ENCODE measurements at places on chromosomes 1 and 21.

DNA sequence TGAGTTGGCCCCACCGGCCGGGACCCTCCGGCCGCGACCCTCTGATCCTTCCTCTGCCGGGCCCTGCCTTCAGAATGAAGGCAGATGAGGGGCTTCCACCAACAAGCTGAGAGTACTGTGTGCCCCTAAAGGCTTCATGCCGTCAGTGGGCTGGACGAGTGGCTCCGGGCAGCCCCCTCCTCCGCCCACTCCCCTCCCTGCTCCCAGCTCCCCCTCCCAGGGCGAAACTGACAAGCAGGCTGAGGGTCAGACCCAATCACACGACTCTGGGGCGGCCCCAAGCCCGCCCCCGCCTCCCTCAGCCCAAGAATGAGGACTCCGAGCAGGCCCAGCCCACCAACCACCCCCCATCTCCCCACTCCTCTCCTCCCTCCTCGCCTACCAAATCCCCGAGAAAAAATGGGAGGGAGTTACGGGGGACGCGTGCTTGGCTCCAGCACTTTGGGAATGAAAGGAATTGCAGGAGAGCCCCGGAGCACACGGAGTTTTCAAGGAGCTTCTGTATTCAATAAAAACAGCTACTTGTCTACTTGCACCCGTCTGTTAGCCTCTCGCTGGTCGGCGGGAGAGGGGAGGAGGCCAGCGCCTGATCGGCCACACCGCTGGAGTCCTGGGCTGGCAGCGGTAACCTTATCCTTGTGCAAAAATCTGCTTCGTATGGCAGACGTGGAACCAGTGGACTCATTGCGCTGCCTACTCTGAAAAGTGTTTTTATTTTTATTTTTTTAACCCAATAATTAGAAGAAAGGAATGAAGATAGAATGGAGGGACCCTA, at the start of gene COL11A1:
Gene COL11A1, minus strand, starts transcription at position 147 of the 775 bp plus-strand sequence. CDS start 344 bp downstream, outside the sequence.
- H3K36me3 ChIP-seq: no peaks in the 10 kb centered on the region
- no peak within 1 kb of the TSS for H3K4me3 ChIP-seq
- peaks cover 33% of the 10 kb centered on the region for H3K27me3 ChIP-seq
- DNase-seq: no peak
- no peak within 1 kb of the TSS for H3K27ac ChIP-seq

DNA sequence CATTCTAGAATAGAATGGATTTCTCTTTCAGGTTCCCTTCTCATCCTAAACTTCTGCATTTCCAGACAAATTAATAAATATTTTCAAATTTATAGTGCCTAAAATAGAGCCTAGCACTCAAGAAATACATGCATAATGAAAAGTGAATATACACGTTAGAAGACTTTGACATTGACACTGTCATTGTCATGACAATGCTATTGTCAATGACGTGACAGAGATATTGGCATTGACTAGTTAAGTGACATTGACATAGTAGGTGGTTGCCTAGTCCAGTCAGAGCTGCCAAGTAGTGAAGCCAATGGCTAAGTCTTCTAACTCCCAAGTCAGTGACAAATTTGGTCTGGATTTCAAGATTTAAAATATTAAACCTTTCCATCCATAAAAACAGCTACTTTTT, 410.5 kb downstream of the LMO4 start:
- no peak overlapping the region for H3K27ac ChIP-seq
- no peak for DNase-seq
- H3K27me3 ChIP-seq: peaks cover 5% of the 10 kb centered on the region
- no peaks in the 10 kb centered on the region for H3K36me3 ChIP-seq

DNA sequence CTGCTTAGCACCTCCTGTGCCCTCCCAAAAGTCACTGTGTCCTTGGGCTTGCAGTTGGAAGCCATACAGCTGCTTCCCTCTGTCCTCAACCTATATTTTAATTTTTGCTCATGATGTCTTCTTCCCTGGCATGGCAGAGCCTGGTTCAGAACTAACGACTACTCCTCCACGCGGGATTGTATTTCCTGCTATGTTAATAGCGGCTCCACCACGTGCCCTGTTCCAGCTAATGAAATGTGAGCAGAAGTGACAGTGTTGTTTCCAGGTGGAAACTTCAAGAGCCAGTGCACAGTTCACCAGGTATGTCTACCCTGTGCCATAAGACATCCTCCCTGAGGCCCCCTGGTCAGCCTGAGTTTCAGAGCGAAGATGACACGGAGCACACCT, 52.1 kb downstream of the DHRS3 start:
- H3K4me3 ChIP-seq: no peak overlapping the region
- H3K4me1 ChIP-seq: no peaks in the 10 kb centered on the region
- no peaks in the 10 kb centered on the region for H3K27me3 ChIP-seq
- H3K27ac ChIP-seq: peak overlapping the region; percentile 79
- peaks cover 70% of the 10 kb centered on the region for H3K36me3 ChIP-seq
- no peak for DNase-seq

DNA sequence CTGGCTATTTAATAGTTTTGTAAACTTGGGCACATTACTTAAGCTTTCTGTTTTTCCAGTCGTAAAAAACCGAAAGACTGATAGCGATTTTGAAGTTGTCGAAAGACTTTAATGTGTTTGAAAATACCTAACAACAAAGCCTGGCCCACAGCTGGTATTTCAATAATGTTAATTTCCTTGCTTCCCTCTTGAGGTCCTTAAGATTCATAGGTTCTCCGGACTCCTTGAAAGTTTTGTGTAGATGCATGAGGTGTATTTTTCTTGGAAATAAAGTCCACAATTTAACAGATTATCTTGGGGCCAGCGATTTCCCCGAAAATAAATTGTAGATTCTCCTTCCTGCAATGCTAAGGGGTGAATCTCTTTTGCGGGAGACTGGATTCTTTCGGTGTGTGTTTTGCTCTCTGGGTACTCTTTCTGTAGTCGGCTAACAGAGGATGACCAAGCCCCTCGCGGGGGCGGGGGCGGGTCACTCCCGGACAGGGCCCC, 735 bp upstream of the YTHDF2 start:
- peaks cover 26% of the 10 kb centered on the region for H3K4me1 ChIP-seq
- H3K4me3 ChIP-seq: peak overlapping the region; percentile 99
- no peaks in the 10 kb centered on the region for H3K27me3 ChIP-seq

DNA sequence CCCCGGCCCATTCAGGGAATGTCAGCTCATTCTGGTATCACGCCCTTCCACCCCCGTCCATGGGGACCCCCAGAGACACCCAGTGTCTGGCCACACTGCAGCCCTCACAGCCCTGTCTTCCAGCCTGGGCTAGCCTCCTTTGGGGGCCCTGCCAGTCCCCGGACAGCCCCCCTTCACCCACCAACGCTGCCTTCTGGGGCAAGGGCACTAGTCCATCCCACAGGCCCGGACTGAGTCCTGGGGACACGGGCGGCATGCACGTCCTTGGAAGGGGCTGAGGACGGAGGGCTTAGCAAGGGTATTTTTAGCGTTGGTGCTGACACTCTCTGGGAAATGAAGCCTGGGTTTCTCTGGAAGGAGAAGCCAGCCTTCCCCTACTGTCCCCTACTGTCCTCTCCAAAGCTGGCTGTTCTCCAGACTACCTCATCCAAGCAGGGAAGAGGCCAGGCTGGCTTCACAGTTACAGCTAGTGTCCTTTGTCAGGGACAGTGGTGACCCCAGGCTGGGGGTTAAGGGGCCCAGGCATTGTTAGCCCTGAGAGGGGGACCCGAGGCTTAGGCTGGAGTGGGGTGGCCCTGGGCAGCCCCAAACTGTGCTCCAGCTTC, 39.5 kb downstream of the COQ8A start:
- DNase-seq: no peak
- no peaks in the 10 kb centered on the region for H3K36me3 ChIP-seq
- no peak overlapping the region for H3K27ac ChIP-seq
- no peaks in the 10 kb centered on the region for H3K4me1 ChIP-seq

- no peaks in the 10 kb centered on the region for H3K36me3 ChIP-seq
- no peaks in the 10 kb centered on the region for H3K4me1 ChIP-seq
- H3K27ac ChIP-seq: no peak overlapping the region
- no peak overlapping the region for H3K4me3 ChIP-seq
These were observed 261.2 kb downstream of the S1PR1 start for GRCh38 chr1:101497881-101498559.

GRCh38 chr1:162234571-162234970, 142.1 kb downstream of the SPATA46 start:
- H3K4me1 ChIP-seq: no peaks in the 10 kb centered on the region
- peaks cover 9% of the 10 kb centered on the region for H3K27me3 ChIP-seq
- no peak overlapping the region for H3K27ac ChIP-seq
- no peaks in the 10 kb centered on the region for H3K36me3 ChIP-seq
- DNase-seq: no peak
- no peak overlapping the region for H3K4me3 ChIP-seq

GRCh38 chr1:168164771-168165170, 14.0 kb upstream of the TIPRL start:
- peaks cover 2% of the 10 kb centered on the region for H3K4me1 ChIP-seq
- H3K4me3 ChIP-seq: no peak overlapping the region
- no peak for DNase-seq
- H3K36me3 ChIP-seq: peaks cover 7% of the 10 kb centered on the region
- H3K27ac ChIP-seq: no peak overlapping the region
- peaks cover 10% of the 10 kb centered on the region for H3K27me3 ChIP-seq

DNA sequence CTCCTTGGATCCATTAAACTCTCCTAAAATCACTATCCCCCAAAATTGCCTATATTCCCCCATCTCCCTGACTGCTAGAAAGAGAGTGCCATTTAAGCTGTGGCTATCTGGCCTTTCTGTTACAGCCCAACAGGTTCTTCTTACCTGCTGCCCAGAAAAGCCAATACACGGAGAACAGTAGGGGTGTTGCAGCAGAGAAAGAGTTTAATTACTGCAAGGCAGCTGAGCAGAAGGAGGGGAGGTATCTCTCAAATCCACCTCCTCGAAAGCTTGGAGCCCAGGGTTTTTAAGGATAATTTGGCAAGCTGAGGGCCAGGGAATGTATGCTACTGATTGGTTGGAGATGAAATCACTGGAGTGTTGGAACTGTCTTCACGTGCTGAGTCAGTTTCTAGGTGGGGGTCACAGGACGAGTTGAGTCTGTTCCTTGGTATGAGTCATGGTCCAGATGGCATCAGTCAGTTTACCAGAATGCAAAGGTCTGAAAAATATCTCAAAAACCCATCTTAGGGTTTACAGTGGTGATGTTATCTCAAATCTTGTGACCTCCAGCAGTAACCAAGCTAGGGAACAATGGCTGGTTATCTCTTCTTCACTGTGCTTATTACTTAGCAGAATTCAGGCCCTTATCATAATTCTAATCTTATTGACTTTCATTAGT, 89.8 kb downstream of the SMYD3 start:
- H3K27me3 ChIP-seq: no peaks in the 10 kb centered on the region
- peaks cover 32% of the 10 kb centered on the region for H3K36me3 ChIP-seq
- no peak overlapping the region for H3K27ac ChIP-seq
- H3K4me1 ChIP-seq: no peaks in the 10 kb centered on the region

GRCh38 chr1:65846866-65847265, 54.2 kb downstream of the PDE4B start:
- H3K36me3 ChIP-seq: no peaks in the 10 kb centered on the region
- no peak overlapping the region for H3K4me3 ChIP-seq
- no peak overlapping the region for H3K27ac ChIP-seq
- DNase-seq: no peak
- peaks cover 18% of the 10 kb centered on the region for H3K27me3 ChIP-seq

- peaks cover 9% of the 10 kb centered on the region for H3K4me1 ChIP-seq
- no peaks in the 10 kb centered on the region for H3K27me3 ChIP-seq
- peaks cover 31% of the 10 kb centered on the region for H3K36me3 ChIP-seq
These were observed 26.6 kb downstream of the ATF6 start for GRCh38 chr1:161792740-161793139.

DNA sequence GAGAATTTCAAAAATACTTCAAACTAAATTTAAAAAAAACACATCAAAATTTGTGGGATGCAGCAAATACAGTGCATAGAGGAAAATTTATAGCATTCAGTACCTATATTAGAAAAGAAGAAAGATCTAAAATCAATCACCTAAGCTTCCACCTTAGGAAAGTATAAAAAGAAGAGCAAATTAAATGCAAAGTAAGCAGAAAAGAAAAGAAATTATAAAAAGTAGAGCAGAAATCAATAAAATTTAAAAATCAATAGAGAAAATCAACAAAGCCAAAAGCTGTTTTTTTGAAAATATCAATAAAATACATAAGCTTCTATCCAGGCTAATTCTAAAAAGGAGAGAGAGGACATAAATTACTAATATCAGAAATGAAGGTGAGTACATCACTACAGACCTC, 255.4 kb downstream of the KCNH1 start:
- H3K27ac ChIP-seq: no peak overlapping the region
- DNase-seq: no peak
- H3K27me3 ChIP-seq: peaks cover 12% of the 10 kb centered on the region
- H3K4me3 ChIP-seq: no peak overlapping the region
- H3K4me1 ChIP-seq: no peaks in the 10 kb centered on the region

- no peaks in the 10 kb centered on the region for H3K4me1 ChIP-seq
- no peak overlapping the region for H3K4me3 ChIP-seq
- H3K27ac ChIP-seq: no peak overlapping the region
- DNase-seq: no peak
- no peaks in the 10 kb centered on the region for H3K27me3 ChIP-seq
These were observed 7.6 kb upstream of the IFNAR1 start for GRCh38 chr21:33317145-33317544.

- DNase-seq: no peak
- no peak overlapping the region for H3K4me3 ChIP-seq
- H3K4me1 ChIP-seq: no peaks in the 10 kb centered on the region
- H3K36me3 ChIP-seq: no peaks in the 10 kb centered on the region
- H3K27ac ChIP-seq: no peak overlapping the region
- H3K27me3 ChIP-seq: peaks cover 10% of the 10 kb centered on the region
These were observed 14.6 kb downstream of the AJAP1 start for GRCh38 chr1:4668743-4669700.

GRCh38 chr21:42299324-42300044, 15.7 kb downstream of the TFF3 start:
- peaks cover 6% of the 10 kb centered on the region for H3K4me1 ChIP-seq
- DNase-seq: peak; percentile 32
- H3K36me3 ChIP-seq: peaks cover 3% of the 10 kb centered on the region
- no peak overlapping the region for H3K27ac ChIP-seq

- no peaks in the 10 kb centered on the region for H3K36me3 ChIP-seq
- H3K27me3 ChIP-seq: peaks cover 44% of the 10 kb centered on the region
- H3K4me1 ChIP-seq: no peaks in the 10 kb centered on the region
- DNase-seq: peak; percentile 31
- H3K27ac ChIP-seq: no peak within 1 kb of the TSS
- H3K4me3 ChIP-seq: peak within 1 kb of the TSS; percentile 47
These were observed at the start of gene TEKT2 for GRCh38 chr1:36083635-36084496. TEKT2 (plus strand) TSS chr1:36084094; CDS start chr1:36084922, 828 bp downstream.

GRCh38 chr21:31335957-31336738, 7.9 kb downstream of the TIAM1 start:
- H3K4me1 ChIP-seq: peaks cover 43% of the 10 kb centered on the region
- peak overlapping the region; percentile 76 for H3K27ac ChIP-seq
- peaks cover 27% of the 10 kb centered on the region for H3K36me3 ChIP-seq

- peaks cover 77% of the 10 kb centered on the region for H3K36me3 ChIP-seq
- DNase-seq: no peak
- H3K27me3 ChIP-seq: no peaks in the 10 kb centered on the region
- H3K27ac ChIP-seq: peak overlapping the region; percentile 49
- peaks cover 41% of the 10 kb centered on the region for H3K4me1 ChIP-seq
These were observed 4.8 kb downstream of the SARS1 start for GRCh38 chr1:109218516-109218915.

DNA sequence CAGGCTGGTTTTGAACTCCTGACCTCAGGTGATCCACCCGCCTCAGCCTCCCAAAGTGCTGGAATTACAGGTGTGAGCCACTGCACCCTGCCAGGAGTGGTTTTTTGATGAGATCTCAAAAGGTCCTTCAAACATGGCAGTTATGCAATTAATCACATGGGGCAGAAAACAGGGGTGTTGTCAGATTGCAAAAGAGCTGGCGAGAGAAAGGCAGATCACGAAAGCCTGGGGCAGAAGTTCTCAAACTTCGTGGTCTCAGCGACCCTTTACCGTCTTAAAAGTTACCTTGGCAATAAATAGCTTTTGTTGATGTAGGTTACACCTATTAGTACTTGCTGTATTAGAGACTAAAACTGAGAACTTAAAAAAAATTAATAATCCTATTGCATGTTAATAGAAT, 16.1 kb downstream of the CNR2 start:
- no peak overlapping the region for H3K4me3 ChIP-seq
- no peak overlapping the region for H3K27ac ChIP-seq
- peaks cover 13% of the 10 kb centered on the region for H3K4me1 ChIP-seq
